Osteoblast (primary cell): ENCODE measurements at places on chromosomes 3 and 15. TPM values are rescaled to one million over a fixed set of nuclear protein-coding genes. Genes with fewer than 3 reads are reported as not detected.

Gene ITPKA
- 0.29 and 0.36 TPM in 2 replicates for total RNA-seq

Gene SPRED1
- total RNA-seq: 32.6 and 32.7 TPM in 2 replicates

Gene SLC6A20
- not detected in 2 replicates for total RNA-seq

Gene BCL6
- 35.4 and 40.2 TPM in 2 replicates for total RNA-seq

Gene CYP8B1
- not detected in 2 replicates for total RNA-seq

Gene ANKRD34C
- not detected in 2 replicates for total RNA-seq

Gene SPINT1
- 0.72 and 0.88 TPM in 2 replicates for total RNA-seq

Gene C3orf20
- total RNA-seq: under 0.01 and 0.29 TPM in 2 replicates

Gene ERICH6
- total RNA-seq: under 0.01 and 0.29 TPM in 2 replicates

Gene NEDD4
- total RNA-seq: 43.6 and 48.5 TPM in 2 replicates

Gene CAPN7
- 45.2 and 65.4 TPM in 2 replicates for total RNA-seq

Gene PLD1
- 18.1 and 29.5 TPM in 2 replicates for total RNA-seq

Gene EPHA6
- not detected in 2 replicates for total RNA-seq

Gene HHLA2
- total RNA-seq: not detected in 2 replicates

Gene CCDC13
- total RNA-seq: 0.72 and 0.88 TPM in 2 replicates

Gene CKMT1B
- total RNA-seq: not detected in 2 replicates

Gene SMAD6
- 28.9 and 31.8 TPM in 2 replicates for total RNA-seq

Gene DNAH12
- under 0.01 TPM in 2 replicates for total RNA-seq

Gene ARRDC4
- total RNA-seq: 17.0 and 33.6 TPM in 2 replicates

Gene XCR1
- not detected in 2 replicates for total RNA-seq

Gene ATP2B2
- not detected in 2 replicates for total RNA-seq

Gene UROC1
- not detected in 2 replicates for total RNA-seq

Gene DOCK3
- 0.29 and 0.36 TPM in 2 replicates for total RNA-seq

Gene RASL12
- total RNA-seq: under 0.01 and 0.36 TPM in 2 replicates

Gene GOLGA8G
- under 0.01 TPM in 1 of 2 replicates, not detected in the other for total RNA-seq
